Stimulated activated CD4-positive, alpha-beta T cell treated with anti-CD3 and anti-CD28 coated beads, Interleukin-4, amount 100 ng/mL, for 48 hours (primary cell): ENCODE measurements at places on chromosomes 6 and 20.

DNA sequence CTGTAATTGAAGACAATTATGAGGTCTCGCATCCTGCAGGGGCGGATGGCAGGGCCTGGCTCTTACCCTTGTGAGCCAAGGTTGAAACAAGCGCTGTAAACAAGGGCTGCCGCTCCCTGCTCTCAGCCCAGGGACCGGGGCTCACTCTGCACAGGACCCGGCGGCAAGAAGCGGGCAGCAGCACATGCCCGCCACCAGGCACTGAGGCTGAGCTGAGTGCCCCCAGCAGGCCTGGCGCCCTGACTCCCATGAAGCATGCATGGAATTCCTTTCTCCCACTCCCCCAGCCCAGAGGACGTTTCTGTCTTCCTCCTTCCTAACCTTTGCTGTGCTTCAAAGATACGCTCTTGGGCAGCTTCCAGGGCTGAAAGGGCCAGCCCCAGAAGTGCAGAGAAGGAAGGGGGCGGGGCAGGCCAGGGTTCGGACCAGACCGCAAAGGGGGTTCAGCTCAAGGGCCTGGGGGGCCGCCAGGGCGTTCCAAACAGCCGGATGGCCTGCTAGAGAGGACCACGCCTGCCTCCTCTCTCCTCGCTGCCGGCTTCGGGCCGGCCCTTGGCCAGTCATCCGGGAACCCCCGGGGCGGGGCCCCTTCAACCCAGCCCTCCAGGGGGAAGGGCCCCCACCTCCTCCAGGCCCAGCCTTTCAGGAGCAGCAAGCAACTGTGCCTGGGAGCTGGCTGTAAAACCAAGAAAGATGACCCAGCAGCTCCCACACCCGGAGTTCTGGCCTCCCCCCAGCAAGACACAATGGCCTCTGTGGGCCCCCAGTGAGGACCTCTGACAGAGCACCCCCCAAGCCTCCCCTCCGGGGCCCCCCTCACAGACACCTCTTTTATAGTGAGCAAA lies 109.9 kb downstream of the NOL4L start:
- no peak for DNase-seq

- no peak for DNase-seq
Measured at GRCh38 chr6:84061613-84062398, 28.2 kb downstream of the MRAP2 start.

DNA sequence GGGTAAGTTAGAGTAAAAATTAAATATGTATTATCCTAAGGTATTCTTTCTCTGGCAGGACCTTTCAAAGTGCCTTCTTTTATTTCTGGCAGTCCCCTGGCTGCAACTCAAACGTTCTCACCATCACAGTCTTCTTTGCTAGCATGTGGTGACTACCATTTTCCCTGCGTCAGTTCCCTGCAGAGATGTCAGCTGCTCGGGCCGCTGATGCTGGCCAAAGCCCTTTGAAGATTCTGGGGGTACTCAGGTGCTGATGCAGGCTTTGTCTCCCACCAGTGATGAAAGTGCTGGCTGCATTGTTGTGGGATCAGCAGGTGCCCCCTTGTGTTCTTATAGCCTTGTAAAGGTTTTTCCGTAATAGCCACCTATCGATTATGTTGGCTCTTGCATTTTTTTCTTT lies 140.1 kb downstream of the BTBD3 start:
- DNase-seq = no peak

DNA sequence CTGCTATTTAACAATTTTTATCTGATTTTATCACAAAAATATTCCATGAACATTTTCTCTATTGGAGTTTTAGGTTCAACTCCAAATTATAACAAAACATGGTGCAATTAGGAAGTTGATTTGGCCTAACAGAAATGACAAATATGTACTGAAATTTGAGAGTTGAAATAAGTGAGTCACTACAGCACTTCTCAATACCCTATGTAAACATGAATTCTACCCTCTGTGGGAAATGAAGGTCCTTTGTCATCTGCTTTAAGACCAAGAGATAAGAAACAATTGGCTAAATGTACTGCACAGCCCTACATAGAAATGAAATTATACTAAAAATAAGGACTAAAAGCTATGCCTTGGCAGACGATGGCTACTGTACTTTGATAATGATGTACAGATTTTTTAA lies 86.2 kb upstream of the BEND6 start:
- DNase-seq = no peak

GRCh38 chr20:62292108-62292507 lies 10.7 kb upstream of the ADRM1 start:
- no peak for DNase-seq

DNA sequence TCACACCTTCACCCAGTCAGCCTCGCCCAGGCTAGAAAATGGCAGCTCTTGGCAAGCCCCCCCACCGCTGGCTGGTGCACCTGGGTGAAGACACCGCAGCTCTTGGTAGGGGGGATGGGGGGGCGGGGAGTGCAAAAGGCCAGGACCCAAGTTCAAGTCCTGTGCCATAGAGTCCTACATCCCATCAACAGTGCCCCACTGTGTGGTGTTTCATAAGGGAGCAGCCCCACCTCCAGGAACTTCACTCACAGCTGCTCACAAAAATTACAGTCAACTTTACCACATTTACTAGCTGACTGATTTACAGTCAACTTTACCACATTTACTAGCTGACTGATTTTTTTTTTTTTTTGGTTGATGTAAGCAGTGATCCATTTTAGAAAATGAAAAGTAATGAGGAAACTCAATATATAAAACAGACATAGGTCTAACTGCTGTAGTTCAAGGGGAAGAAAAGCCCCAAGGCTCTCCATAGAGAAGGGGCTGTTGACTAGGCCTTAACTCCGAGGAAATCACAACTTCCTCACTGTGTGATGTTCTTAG lies 208.9 kb upstream of the SNX9 start:
- no peak for DNase-seq
